Hippocampal formation (tissue), 2 donors: ENCODE measurements at places on chromosomes 7 and 10.

GRCh38 chr10:70838270-70838805, 22.6 kb downstream of the SGPL1 start:
- DNase-seq, result no peak

DNA sequence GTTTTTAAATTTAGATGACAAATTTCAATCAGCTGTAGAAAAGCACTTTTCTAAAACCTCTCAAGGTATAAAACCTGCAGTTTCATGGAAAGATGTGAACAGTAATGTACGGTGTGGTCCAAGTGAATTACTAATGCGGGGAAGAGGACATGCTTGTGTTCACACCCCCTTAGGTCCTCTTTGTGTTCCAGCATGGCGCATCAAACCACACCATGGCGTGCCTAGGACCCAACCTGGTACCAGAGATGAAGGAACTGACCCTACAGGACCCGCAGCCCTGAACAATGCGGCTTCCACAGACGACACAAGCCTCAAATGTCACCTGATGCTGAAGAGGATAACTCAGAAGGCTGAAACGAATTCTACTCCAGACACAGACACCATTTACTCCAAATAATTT, 81.3 kb upstream of the GPR22 start:
- DNase-seq, result no peak

DNA sequence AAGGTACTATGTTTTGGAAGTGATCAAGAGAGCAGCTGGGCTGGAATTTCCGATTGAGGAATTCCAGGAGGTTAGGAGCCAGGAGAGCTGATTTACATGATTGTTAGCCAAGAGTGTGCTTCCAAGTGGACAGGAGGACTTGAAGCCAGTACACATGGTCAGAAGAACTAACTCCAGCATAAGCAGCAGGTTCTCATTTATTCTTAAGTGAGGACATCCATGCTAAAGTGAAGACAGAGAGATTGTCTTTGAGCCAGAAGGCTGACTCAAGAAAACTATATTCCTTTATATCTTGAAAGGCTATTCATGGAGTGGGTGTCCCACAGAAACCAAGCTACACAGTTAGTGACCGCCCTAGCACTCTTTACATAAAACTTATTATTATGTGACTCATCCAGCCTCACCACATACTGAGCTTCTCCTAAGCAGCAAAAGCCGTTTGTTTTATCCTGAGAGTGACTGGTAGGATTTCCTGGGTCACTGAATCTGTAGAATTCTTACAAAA, 56.7 kb upstream of the SEMA3A start:
- no peak for DNase-seq

GRCh38 chr7:90777886-90778285, 181.8 kb downstream of the CDK14 start:
- no peak for DNase-seq

DNA sequence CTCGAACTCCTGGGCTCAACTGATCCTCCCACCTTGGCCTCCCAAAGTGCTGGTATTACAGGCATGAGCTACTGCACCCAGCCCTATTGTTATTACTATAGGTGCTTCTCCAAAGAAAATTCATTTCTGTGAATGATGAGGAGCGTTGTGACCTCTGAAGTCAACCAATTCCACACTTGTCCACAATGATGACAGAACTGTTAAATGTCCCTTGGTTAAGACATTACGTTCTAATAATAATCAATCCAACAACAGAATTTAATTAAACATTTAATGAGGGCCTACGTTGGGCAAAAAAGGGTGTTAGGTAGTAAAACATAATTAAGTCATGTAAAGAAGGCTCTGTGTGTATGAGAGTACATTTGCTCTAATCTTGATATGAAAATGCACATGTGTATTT, 18.2 kb downstream of the POLR3A start:
- no peak for DNase-seq

DNA sequence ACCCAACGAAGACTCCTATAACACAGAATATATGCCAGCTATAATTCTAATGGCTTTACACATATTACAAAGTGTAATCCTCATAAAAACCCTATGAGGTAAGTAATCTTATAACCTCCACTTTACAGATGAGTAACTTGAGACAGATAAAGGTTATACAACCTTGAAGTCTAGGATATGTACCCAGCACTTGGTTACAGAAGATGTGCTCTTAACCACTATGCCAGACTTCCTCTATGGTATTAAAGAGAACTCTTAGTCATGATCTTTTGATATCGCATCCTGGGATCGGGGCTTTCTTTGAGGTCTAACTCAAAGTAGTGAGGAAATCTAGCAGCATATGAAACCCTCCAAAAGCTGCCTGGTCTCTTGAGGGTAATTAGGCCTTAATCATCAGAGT, 319.2 kb upstream of the LRRN3 start:
- DNase-seq, result no peak

DNA sequence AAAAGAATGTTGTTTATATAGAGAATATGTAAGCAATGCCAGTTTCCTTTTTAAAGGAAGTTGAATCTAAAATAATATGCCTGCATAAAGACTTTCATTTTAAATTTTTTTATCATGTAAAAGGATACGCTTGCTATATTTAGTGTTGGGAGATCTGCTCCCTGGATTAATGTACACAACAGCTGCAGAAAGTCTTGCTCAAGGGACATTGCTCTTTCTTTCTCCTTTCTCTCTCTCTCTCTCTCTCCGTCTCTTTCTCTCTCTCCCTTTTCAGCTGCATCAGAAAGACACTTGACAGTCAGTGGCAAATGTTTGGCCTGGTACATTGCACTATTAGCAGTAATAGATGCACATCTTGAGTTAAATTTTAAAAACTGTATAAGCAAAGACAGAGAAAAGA, 739 bp downstream of the MYPN start:
- no peak for DNase-seq

DNA sequence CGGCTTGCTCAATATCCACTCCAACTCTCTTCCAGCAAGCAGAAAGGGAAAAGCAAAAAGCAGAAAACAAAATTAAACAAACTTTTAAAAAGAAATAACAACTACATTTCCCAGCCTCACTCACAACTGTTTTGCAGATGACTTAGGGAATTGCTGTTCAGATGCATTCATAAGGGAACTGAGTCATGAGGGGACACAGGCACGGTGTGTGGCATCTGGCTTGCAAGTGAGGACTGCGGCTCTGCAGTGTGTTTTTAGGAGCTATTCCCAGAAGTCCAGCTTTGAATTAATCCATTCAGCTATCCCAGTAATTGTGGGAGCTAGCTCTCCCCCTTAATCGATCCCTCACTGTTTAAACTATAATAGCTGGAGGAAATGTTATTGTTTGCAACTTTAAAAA, 30.3 kb downstream of the PTN start:
- DNase-seq, result no peak

GRCh38 chr7:38600741-38601140, 30.4 kb downstream of the AMPH start:
- DNase-seq, result no peak

DNA sequence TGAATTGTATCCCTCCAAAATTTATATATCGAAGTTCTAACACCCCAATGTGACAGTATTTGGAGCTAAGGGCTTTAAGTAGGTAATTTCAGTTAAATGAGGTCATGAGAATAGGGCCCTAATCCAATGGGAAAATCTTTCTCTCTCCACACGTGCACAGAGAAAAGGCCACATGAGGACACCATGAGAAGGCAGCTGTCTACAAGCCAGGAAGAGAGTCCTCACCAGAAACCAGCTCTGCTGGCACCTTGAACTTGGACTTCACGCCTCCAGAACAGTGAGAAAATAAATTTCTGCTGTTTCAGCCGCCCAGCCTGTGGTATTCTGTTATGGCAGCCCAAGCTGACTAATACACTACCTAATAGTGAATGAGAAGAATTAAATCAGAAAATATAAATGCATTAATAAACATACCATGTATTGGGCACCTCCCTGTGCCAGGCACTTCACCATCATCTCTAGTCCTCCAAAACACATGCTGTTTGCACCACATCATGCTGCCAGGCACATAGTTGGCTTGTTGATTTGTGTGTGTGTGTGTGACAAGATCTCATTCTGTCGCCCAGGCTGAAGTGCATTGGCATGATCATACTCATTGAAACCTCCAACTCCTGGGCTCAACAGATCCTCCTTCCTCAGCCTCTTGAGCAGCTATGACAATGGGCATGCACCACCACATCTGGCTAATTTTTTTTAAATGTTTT, 9.1 kb upstream of the TOMM7 start:
- DNase-seq, result no peak

- no peak for DNase-seq
These were observed 217.7 kb downstream of the TMEM178B start for GRCh38 chr7:141291541-141291940.

DNA sequence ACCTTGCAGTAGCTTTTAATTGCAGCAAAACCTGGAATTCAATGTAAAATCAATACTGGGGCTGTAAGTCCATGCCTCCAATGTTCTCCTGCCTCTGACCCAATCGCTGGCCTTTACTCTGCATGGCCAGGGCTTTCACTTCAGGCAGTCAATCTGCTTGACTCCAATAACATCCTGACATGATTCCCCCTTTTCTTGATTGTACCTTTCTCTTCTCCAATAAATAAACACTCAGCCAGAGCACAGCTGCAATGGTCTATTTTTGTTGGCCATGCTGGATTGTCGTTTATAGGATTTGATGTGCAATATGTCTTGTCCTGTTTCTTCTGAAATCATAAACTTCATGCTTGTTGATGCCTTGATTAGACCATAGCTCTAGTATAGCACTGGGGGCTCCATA, 97.8 kb upstream of the COL1A2 start:
- DNase-seq, result no peak

GRCh38 chr7:1669064-1669951, 769 bp upstream of the ELFN1 start:
- DNase-seq, result no peak

GRCh38 chr10:107728807-107729206, 564.3 kb upstream of the SORCS1 start:
- no peak for DNase-seq

GRCh38 chr10:87659571-87660483, at the start of gene PAPSS2:
Gene PAPSS2, plus strand, starts transcription at chr10:87659878. Its CDS starts 104 bp downstream, at chr10:87659982.
- no peak for DNase-seq

DNA sequence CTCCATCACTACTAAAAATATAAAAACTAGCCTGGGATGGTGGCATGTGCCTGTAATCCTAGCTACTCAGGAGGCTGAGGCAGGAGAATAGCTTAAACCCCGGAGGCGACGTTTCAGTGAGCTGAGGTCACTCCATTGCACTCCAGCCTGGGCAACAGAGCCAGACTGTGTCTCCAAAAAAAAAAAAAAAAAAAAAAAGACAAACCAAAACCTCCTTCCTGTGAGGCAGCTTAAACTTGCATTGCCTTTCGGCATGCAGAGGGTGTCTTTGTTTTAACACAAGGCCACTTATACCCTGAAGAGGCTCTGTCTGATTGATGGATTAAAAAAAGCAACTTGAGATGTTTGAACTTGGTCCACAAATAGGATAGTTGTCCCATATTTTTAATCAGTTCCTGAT, 128.4 kb upstream of the RSU1 start:
- DNase-seq, result no peak

DNA sequence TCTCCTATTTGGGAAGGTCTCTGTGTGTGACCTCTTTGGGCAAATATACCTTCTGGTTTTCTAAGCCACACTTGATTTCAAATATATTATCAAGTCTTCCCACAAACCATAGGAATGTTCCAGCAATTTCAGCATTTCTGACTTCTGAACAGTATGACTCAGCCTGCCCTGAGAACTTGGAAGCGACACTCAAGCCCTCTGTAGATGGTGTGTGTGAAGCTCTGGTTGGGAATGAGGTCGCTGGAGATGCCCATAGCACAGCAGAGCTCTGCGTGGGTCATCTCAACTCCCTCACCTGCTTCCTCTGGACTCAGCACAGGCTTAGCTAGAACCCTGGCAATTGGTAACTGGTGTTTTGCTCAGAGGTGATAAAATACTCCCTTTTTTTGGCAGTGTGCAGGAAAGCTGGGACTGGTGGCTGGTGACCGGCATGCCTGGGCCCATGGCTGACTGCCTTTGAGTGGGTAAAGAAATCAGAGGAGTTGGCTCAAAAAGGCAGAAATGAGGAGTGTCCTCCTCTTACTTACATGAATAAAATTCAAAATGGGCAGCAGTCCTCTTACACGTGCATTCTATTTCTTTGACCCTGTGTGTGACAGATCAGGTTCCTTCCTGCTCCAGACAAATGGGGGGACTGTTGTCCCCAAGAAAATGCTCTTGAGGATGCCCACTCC, 87.5 kb upstream of the NRP1 start:
- DNase-seq, result no peak

DNA sequence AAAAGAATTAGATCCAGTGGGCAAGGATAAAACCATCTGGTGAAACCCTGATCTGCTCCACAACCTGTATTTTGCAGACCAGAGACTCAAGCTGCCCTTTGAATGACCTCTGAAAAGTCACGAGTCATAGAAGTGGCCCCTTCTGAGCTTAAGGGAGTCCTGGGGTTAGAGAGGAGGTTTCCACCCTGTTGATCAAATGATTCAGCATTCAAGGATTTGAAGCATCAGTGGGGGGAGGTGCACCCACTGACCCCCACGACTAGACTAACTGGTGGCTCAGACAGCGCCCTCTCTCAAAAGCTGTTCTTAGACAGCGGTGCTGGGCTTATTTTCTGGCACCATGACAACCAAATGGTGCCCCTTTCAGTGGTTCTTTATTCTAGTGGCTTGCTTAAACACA, 44.3 kb downstream of the PLCE1 start:
- DNase-seq, result no peak

- no peak for DNase-seq
These were observed 19.4 kb downstream of the PFKFB3 start for GRCh38 chr10:6221971-6222751.

GRCh38 chr10:97765201-97765600, 6.6 kb downstream of the SFRP5 start:
- DNase-seq, result no peak

- DNase-seq, result no peak
These were observed 230.6 kb upstream of the FZD8 start for GRCh38 chr10:35872671-35873070.

DNA sequence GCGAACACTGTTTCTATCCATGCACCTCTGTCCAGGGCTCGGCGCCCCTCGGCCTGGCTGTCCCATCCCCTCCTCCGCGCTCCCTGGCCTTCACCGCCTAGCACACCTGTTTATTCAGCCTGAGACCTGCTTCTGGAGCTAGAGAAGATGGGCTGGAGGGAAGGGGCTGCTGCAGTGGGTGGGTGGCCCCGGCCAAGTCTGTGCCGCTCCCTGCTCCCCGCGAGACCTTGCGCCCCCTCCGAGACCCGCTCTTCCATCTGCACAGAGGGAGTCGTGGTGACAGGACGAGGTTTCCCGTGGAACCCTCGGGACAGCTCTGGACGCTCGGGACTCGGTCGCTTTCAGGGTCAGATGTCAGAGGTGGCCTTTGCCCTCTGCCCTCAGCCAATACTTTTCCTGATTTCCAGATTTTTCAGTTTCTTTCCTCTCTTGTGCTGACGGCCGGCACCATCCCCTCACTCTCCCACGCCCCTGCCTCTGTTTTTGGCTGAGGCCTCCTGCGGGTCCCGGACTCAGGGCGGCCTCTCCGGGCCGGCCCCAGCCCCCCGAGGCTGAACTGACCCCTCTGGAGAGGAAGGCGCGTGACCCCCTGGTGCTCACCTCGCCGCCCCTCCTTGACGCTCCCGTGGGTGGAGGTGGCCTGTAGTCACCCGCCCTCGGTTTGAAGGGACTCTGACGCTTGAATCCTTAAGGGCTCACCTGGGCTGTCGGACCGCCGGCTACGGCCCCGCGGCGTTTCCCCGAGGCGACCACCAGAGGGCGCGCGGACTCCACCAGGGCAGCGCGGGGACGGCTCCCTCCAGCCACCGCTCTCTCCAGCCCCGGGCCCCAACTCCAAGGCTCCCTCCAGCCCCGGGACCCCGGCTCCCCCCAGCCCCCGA, 15.6 kb downstream of the SHH start:
- DNase-seq, result no peak

- no peak for DNase-seq
These were observed 65.1 kb upstream of the CYP26C1 start for GRCh38 chr10:92995509-92995908.
